SK-N-SH (cell line): ENCODE measurements at places on chromosomes 7 and 10.

DNA sequence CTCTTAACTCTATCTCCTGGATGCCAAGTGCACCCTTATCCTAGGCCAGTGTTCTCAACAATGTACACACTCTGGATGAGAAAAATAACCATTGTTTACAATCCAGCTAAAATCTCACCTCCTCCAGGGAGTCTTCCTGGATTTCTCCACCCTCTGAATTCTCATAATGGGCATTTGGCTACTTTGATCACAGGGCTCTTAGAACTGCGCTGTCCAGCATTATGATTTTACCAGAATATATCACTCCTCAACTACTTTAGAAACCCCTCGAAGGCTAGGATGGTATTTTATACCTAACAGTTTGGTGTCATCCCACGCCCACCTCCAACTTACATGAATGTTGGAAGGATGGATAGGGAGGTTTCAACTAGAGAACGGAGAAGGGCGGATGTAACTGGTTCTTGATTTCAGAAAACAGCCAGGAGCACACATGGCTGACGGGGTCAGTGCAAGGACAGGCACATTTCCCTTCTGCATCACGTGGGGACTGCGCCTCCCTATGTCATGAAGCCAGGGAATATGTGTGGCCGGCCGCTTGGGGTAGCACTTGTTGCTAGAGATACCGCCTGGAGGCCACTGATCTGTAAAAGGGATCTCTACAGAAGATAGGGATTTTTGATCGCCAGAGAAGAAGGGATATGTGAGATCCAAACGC lies 1.2 kb upstream of the ATP6V0E2 start:
- DNase-seq = peak; percentile 96

DNA sequence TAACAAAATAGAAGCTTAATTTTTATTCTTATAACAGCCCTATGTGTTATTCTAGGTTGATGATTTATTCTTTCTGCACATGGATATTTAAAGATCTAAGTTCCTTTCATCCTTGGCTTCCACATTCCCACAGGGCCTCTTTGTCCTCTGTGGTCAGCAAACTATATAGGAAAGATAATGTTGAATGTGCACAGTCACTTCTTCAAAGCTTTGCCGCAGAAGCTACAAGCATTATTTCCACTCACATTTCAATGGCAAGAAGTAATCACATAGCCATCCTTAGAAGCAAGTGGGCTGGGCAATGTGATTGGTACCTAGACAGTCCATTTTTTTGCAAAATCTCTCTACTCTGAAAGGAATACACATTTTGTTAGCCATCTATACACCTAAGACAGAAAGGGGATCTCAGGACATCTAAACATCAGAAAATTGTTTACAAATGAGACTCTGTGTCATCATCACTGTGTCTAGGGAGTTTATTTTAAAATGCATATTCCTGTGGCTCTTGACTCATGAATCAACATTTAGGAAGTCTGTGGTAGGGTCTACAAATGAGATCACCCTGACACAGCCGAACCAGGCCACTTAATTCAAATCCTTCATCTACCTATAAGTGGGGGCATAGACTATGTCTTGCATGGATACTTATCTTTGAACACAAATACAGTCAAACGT lies 1060.5 kb downstream of the XPNPEP1 start:
- no peak for DNase-seq

- no peak for DNase-seq
Observed at GRCh38 chr7:14842523-14842922, 60.0 kb downstream of the DGKB start.

GRCh38 chr7:55242613-55243012 lies 122.5 kb upstream of the LANCL2 start:
- no peak for DNase-seq

DNA sequence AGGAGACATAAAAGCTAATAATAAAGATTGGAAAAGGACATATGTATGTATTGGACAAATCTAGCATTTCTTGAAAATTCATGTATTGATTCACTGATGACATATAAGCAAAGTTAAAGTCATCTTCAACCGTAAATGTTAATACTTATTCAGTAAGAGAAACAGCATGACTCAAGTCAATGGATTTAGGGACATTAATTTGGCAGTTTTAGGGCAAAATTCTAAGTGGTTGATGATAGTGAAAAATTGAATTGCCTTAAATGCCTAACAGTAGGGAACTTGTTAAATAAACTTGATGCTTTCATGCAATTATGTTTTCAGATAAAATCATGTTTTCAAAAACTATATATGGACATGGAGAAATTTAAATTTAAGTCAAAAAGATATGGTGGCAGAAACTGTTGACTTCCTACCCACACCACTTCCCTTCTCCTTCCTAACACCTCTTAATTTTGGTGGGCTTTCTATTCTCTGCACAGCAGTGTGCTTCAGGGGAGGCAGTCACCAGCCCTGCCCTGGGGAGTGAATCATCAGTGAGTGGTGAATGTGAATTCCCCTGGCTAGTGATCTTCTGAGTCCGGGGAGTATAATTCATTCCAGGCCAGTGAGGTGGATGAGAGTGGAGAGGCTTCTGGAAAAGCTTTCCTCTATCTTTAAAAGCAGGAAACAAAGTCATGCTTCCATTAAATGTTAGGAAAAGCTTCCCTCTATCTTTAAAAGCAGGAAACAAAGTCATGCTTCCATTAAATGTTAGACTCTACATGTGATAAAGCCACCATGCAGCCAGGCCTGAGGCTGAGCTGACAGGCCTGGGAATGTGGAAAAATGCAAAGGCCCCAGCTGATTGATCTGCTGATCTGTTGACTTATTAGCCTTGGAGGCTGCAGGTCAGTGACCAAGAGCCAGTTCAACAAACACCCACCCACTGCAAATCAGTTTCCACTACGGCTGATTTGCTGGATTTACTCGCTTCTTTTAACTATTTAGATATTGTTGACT lies 25.2 kb upstream of the ITGB1 start:
- DNase-seq = peak; percentile 46

DNA sequence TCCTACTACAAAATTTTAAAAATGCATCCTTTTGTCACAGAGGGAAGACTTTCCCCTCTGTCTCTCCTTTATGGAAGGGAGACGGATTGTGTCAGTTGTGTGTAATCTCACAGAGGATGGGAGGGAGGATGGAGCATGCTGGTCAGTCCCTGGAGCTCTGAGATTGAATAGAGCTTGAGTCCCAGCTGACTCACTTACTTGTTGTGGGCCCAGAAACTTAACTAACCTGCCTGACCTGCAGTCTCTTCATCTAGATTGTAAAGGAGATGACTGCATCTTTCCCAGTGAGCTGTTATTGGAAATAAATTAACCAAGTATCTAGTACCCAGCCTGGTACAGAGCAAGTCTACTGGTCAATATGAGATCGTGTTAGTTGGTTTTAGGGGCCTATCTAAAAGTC lies 77.9 kb upstream of the ADO start:
- DNase-seq = no peak

- DNase-seq = no peak
Observed at GRCh38 chr7:24704311-24704710, 53.0 kb downstream of the GSDME start.

- DNase-seq = no peak
Observed at GRCh38 chr7:134710854-134711624, 64.4 kb downstream of the BPGM start.

DNA sequence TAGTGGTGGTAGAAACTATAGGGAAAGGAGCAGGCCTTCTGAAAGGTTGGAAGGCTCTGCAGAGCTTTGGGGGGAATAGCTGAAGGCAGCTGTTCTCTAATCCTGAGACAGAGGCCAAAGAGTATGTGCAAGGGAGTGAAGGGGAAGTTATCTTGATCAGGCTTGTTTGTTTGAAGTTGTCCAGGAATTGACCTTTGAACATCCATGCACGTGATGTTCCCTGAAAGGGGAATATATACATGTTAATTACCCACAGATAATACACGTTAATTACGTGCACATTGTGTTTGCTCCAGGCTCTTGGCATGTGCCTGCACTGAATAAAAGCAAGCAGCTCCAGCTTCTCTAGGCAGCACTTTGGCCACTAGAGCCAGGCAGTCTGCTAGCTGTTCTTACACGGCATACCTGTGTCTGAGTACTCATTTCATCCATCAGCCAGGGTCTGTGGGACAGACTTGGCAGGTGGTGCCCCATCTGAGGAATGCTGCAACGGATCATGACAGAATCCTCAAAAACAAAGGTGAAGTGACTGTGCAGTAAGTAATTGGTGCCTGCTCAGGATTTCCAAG lies 18.0 kb upstream of the STARD3NL start:
- DNase-seq = no peak

DNA sequence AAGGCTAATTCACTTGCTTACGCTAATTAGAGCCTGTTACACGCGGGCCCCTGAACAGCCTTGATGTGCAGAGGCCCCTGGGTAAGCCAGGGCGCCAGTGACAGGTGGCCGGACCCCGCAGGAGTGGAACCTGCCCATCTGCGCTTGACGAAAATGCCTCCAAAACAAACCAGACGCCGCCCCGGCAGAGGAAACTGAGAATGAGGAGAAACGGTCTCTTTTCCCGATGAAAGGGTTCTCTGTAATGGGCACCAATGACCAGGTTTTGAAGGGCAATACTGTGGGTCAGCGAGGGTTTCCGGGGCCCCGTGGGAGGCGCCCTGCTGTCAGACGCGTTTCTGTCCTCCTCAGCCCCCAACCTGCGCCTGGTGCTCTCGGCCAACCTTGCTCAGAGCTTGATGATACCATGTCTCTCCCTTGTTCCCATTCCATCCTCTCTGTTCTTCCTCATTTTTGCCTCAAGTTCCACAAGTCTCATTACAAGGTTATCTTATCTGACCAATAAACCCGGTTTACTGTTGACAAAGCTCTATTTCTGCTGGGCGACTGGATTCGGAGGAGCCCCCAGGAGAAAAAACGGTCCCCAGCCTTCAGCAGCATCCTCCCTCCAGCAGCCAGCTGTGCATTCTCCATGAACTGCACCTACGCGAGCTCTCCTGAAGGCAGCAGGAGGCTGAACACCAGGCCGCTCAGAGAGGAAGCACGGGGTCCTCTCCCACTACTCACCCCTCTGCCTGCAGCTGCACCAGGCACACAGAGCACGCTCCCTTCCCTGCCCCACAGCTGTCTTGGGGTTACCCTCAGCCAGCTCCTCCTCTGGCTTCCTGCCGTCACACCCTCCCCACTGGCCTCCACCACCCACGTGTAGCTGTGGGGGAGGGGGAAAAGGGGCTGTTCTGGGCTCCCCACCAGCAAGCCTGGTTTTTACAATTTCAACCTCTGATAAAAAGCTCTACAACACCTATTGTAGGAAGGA lies 202.0 kb downstream of the MAD1L1 start:
- DNase-seq = peak; percentile 39

DNA sequence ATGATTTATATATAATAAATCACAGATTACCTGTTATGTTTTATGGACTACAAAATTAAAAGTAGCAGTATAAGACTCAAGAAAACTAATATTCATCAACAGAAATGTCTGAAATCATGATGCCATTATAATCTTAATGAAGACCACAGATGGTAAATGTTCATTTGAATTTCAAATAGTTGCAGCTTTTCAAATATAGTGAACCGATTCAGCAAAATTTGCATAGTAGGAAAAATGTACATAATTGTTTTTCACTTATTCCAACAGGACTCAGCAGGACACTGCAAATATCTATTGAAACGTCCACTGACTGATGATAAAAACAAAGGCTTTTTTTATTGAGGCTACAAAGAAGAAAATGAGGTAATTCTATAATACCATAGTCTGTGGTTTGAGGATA lies 51.2 kb upstream of the LSM8 start:
- DNase-seq = no peak

DNA sequence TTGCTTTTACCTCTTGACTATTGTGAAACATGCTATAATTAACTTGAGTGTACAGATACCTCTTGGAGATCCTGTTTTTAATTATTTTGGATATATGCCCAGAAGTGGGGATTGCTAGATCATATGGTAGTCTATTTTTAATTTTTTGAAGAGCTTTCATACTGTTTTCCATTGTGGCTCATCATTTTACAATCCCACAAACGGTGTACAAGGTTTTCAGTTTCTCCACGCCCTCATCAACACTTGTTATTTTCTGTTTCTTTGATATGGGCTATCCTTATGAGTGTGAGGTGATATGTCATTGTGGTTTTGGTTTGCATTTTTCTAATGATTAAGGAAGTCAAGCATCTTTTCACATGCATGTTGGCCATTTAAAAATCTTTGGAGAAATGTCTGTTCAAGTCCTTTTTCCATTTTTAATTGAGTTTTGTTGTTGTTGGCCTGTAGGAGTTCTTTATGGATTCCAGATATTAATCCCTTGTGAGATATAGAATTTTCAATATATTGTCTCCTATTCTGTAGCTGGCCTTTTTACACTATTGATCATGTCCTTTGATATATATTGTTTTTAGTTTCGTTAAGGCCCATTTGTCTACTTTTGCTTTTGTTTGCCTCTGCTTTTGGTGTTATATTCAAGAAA lies 7.5 kb downstream of the AGK start:
- DNase-seq = no peak

- no peak for DNase-seq
Observed at GRCh38 chr7:38905056-38905759, 3.8 kb downstream of the VPS41 start.

DNA sequence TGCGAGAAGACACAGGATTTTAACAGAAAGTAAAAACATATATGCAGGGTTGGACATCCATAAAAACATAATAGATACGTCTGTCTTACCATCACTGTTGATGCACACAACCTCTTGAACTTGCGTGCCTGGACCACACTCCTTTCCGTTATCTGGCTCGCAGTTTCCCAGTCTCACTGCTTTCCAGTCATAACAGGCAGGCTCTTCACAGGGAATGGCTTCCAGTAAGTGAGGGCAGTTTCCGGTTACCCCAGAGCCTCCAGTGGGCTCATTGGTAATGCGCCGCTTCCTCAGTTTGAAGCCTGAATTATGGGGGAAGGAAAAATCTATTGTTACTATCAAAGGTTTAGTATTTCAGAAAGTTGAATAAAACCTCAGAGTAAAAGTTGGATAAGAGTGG lies 290.7 kb downstream of the THSD7A start:
- no peak for DNase-seq

DNA sequence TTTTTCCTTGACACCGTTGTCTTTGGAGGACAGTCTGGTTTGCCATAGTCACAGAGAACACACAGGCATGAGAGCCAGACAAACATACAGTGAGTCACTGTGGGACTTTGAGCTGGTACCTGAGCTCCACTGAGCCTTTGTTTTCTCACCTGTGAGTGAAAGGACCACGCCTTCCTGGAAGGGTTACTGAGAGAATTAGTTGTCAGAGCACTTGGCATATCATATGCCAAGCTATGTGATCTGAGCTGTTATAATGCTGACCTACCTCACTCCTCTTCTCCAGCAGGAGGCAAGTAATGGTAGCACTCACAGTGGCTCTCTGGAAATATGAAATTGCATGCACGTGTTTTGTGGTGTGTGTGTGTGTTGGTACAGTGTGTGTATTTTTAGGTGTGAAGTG lies 59.7 kb downstream of the CXCL12 start:
- no peak for DNase-seq

DNA sequence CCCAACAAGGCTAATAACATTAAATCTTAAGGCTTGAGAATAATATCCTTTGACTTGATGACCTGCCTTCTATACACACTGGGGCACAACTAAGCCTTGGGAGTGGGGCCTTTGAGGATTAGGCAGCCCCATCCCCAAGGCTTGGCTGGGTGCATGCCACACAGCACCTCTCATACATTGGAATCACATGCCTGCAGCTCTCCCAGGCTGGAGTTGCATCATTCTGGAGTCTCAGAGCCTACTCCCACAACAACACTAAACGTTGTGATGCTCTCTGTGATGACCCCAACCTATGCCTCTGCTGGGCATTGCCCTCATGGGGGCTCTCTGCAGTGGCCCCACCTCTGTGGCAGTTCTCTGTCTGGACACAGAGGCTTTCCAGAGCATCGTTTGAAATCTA lies 31.9 kb upstream of the SGCE start:
- no peak for DNase-seq
